ENCODE measurements at places on chromosomes 1 and 21.

GRCh38 chr21:18114810-18115209, 129.8 kb upstream of the CHODL start:
- no peak for DNase-seq

DNA sequence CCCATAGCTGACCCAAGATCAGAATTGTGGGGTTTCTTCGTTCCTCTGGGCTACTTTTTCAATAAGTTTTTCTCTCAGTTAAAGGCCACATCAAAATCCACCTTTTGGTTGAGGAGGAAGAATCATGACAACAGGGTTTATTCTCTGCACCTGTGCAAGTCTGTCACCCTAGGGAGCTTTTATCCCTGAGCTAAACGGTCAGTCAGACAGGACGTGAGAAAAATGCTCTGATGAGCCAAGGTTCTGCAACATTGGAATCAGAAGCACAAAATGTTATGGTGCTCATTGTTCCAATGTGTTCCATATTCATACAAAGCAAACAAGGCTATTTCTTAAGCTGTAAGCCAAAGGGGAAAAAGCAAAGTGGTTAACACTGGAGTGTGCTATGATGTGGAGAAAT, 7.4 kb upstream of the ERICH3 start:
- no peak for DNase-seq

DNA sequence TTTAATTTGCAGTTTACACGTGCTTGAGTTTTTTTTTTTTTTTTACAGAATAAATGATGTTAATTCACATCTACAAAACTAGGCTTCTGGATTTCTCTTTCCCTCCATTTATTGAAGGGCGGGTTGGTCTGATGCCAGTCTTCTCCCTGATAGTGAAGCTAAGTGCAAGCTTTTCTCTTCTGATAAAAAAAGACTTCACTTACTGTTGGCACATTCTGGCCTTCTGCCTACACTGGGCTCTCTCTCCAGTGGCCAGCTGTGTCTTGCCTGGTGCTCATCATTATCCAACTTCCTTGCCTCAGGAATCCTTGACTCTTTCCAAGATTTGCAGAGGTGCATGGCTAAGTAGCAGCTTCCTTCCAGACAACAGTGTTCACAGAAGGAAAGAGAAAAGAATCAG, 7.6 kb upstream of the RAP1A start:
- no peak for DNase-seq

DNA sequence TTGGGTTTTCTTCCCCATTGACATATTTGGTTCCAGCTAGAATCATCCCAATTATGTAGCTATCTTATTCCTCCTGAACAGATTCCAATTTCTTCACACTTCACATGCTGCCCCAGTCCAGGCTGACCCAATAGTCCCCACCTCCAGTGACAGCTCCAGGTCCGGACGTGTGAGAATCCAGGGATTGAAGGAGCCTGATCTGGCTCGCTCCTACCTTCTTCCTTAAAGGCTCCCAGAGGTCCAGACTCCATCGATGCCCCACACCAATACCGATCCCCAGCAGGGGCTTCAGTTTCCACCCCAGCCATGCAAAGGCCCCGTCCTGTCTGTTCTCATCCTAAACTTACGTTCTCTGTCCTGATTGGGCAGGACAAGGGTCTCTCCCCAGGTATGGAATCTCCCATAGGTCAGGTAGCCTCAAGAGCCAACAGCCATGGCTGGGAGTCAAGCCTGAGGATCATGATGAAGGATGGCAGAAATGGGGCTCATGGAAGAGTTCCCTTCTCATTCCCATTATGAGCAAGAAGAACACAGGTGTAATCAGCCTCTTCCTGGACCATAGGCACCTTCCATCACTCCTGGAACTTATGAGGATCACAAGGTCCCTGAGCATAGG, 20.4 kb upstream of the SLAMF9 start:
- DNase-seq: no peak

DNA sequence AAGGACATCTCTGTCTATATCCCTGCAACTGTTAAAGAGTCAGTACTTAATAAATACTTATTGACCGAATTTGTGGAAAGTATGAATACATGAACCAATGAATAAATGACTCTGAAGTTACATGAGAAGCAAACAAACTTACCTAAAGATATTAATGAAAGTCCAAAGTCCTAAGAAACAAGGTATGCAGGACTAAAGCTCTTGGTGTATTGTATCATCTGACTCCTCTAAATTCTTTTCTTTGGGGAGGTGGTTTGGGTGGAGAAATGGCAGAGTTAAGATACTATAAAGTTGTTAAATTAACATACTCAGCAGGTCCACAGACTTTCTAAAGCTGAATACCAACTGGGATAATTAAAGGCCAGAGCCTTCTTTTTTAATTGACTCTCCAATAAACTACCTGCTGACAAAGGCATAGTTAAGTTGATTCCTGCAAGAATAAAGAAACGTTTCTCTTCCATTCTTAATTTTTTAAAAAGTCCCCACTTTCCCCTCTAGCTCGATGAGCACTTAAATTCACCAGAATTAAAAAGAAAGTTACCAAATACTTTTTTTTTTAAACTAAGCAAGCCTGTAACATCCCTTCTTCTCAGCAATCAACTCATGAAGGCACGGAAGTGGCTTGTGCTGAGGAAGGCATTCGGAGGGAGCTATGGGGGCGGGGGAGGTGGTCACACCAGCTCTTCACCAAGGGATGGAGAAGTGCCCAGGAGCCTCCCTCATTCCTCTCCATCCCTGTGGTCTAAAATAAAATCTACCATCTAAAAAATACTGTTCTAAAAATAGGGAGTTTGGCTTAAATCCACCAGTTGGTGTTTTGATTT, 61.1 kb downstream of the GADD45A start:
- no peak for DNase-seq

- no peak for DNase-seq
Observed at GRCh38 chr21:45537111-45537745, 5.0 kb downstream of the SLC19A1 start.

GRCh38 chr21:32426066-32426465, 13.6 kb downstream of the EVA1C start:
- no peak for DNase-seq

GRCh38 chr21:22763442-22763841, 1765.2 kb downstream of the NCAM2 start:
- DNase-seq: no peak

GRCh38 chr1:223547316-223548114, 118.0 kb downstream of the CAPN8 start:
- no peak for DNase-seq

GRCh38 chr1:27968692-27969091, 8.9 kb downstream of the XKR8 start:
- DNase-seq: no peak

- DNase-seq: no peak
Observed at GRCh38 chr21:42518215-42518614, 4.6 kb downstream of the SLC37A1 start.

GRCh38 chr1:63935553-63935952, 161.7 kb downstream of the ROR1 start:
- no peak for DNase-seq

GRCh38 chr1:214882616-214883015, 199.9 kb upstream of the KCNK2 start:
- DNase-seq: no peak

- DNase-seq: no peak
Observed at GRCh38 chr1:35431173-35431599, 126.0 kb downstream of the KIAA0319L start.

- no peak for DNase-seq
Observed at GRCh38 chr1:59487335-59488031, 190.6 kb downstream of the FGGY start.

DNA sequence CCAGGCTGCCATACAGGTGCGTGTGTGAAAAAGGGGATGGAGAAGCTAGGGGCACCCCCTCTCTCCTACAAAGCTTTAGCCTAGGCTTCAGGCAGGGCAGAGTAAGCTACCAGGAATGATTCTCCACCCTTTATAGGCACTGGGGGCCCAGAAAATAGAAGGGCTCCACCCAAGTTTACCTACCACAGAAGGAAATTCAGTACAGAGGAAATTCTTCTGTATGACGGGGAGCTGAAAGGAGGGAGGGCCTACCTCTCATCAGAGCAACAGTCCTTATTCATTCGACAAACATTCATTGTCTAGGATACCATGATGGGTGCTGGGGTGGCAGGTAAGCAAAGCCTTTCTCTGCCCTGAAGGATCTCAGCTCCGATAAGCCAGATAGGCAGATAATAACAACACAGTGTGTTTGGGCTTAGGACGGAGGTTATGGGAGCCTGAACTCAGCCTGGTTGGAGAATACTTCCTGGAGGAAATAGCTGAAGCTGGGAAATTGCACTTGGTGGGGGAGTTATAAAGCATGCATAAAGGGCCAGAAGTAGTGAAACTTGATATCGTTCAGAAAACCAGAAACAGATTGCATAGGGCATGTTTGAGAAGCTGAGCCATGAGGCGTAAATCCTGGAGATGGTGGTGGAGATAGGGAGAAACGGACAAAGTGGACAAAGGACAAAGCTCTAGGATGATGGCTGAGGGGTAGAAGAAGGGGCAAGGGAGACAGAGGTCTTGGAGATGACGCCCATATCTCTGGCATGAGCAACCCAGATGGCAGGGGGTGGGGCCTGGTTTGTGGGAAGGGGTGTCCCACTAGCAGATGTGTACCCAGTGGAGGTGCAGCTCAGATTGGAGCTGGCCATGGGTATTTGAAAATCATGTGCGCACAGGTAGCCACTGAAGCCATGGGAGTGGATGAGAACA, 5.3 kb upstream of the P3R3URF start:
- DNase-seq: no peak

- no peak for DNase-seq
Observed at GRCh38 chr1:53141487-53142055, 867 bp downstream of the SLC1A7 start.

DNA sequence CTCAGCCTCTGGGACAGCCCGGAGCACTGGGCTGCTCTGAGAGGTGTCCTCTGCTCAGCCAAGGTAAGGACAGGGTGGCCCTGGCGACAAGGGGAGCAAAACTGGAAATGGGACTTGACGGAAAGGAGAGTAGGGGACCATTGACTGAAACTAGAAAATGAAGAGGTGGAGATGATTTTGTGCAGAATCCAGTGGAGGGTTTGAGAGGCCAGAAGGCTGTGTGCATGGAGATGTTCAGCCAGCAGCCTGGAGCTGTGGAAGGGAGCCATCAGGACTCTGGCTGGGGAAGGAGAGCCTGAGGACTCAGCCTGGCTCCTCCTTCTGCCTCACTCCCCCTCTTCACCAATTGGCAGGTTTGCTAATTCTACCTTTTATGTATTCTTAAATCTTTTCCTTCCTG, 114.2 kb downstream of the EDEM3 start:
- no peak for DNase-seq

- no peak for DNase-seq
Observed at GRCh38 chr1:47650205-47650604, 212.4 kb downstream of the FOXD2 start.

DNA sequence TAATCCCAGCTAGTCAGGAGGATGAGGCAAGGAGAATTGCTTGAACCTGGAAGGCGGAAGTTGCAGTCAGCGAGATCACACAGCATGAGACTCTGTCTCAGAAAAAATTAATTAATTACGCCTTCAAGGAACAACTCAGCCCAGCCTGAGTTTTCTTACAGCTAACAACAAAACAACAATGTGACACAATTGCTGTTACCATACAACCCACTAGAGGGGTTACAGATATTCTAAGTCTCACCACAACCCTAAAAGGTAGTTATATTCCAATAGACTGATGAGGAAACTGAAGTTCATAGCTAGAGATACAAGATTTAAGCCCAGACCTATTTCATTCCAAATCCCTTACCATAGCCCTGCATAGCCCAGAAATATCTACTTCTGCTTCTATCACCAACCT, 2.9 kb upstream of the LRRC8C start:
- DNase-seq: no peak

DNA sequence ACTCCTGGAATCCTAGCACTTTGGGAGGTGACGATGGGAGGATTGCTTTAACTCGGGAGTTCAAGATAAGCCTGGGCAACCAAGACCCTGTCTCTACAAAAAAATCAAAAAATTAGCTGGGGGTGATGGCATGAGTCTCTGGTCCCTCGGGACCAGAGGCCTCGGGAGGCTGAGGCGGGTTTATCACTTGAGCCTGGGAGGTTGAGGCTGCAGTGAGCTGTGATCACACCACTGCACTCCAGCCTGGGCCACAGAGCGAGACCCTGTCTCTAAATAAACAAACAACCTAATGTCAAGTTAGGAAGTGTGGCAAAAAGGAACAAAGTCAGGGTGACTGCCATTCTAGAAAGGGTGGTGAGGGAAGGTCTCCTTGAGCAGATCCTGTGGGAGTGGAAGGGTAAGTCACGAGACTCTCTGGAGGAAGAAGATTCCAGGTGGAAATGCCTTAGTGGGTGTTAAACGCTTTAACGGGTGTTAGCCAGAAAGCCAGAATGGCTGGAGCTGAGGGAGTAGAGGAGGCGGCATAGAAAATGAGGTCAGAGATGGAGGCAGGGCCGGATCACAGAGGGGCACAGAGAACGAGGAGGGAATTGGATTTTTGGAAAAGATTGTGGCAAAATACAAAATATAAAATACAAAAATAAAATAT, 62.2 kb upstream of the ATP5PO start:
- DNase-seq: no peak

- DNase-seq: no peak
Observed at GRCh38 chr1:11984576-11984975, 4.3 kb downstream of the MFN2 start.

DNA sequence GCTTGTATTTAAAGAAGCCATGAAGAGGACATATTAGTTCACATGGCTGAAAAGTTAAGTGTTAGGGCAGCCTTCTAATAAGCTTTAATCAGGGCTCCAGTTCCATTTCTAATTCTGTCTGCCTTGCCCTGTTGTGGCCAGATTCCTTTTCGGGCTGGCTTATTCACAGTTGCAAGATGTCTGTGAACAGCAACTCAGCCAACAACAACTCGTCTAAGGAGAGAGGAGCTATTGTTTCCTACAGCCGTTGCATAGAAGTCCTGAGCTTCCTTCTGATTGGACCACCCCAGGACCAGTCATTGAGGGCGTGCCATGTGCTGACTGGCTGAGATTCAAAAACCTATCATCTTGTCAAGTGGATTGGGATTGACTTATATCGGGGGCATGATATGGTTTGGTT, 18.6 kb upstream of the COQ8A start:
- no peak for DNase-seq

DNA sequence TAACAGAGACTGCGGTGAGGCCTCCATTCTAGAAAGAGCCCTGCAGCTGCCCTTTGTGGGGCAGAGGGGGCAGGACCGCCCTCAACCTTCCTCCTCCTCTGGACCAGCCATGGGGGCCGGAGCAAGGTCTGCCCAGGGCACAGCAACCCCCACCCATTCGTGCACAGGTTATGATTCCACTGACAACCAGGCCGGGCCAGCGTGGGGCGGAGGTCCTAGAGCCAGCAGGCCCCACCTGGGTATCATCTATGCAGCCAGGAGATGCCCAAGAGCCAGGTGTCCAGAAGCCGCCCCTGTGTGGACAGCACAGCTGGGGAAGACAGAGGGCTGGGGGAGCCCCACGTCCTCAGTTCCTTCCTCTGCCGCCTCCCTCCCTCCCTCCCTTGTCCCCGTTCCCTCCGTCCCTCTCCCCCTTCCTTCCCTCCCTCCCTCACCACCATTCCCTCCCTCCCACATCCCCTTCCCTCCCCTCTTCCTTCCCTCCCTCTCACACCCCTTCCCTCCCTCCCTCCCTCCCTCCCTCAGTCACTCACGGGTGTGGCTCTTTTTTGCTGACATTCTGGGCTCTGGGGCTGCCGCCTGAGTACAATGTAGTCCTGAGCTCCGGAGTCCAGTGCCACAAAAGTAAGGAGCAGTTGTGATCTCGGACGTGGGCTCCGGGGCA, 12.3 kb downstream of the RNF223 start:
- DNase-seq: no peak

GRCh38 chr1:11639372-11639771, 14.9 kb downstream of the FBXO2 start:
- DNase-seq: no peak
